ENCODE measurements at places on chromosomes 3 and 15. TPM values are rescaled to one million over a fixed set of nuclear protein-coding genes. Genes with fewer than 3 reads are reported as not detected.
A peak's percentile ranks its signal among the peaks of the same experiment; 100 is the strongest.

- no peak overlapping the region for H3K27ac ChIP-seq
- H3K27me3 ChIP-seq: no peaks in the 10 kb centered on the region
- H3K4me1 ChIP-seq: no peaks in the 10 kb centered on the region
Observed at GRCh38 chr3:172303181-172303580, 145.1 kb downstream of the GHSR start.

OR5K2 gene
- not detected for total RNA-seq

DNA sequence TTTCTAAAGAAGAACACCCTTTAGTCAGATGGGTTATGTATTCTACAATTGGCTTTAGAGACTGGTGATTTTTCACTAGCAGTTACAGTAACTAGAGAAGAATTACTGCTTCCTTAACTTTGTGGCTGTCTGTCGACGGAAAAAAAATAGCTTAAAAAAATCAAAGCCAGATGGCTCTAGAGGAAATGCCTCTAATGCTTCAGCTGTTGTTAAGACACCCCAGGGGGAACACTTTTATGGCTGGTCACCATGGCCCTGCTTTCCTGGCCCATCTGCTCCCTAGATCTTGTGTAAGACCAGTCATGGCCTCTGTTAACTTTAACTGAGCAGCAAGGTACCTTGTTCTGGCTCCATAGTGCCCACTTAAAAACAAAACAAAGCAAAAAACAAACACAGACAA is 198.6 kb upstream of the PLSCR5 start:
- no peaks in the 10 kb centered on the region for H3K4me1 ChIP-seq
- H3K27me3 ChIP-seq: no peaks in the 10 kb centered on the region
- no peak for DNase-seq
- H3K36me3 ChIP-seq: no peaks in the 10 kb centered on the region
- no peak overlapping the region for H3K4me3 ChIP-seq

SNX4 gene
- 27.0 TPM for total RNA-seq

NAALADL2 gene
- not detected for total RNA-seq

GRCh38 chr15:63434576-63435186 is 53.0 kb upstream of the CA12 start:
- H3K36me3 ChIP-seq: no peaks in the 10 kb centered on the region
- H3K4me1 ChIP-seq: no peaks in the 10 kb centered on the region
- no peak for DNase-seq

CCNDBP1 gene
- 116 TPM for total RNA-seq

CLEC3B gene
- total RNA-seq: not detected

DNA sequence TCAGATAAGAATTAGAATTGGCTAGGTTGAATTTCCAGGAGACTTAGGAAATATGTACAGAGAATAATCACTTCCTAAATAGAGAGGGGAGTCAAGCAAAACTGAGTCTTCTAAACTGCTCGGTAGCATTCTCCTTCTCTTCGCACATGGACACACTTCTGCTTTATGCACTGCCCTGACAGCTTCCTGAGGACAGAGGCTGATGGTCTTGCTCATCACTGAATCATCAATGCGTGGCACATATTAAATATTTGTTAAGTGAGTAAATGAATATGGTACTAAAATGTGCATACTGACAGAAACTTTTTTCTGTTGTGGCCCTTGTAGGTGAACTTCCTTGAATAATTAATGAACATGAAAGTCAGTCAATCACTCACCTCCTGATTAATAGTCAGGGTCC is 315.5 kb downstream of the FHIT start:
- no peak for DNase-seq
- H3K27ac ChIP-seq: no peak overlapping the region
- no peaks in the 10 kb centered on the region for H3K36me3 ChIP-seq
- H3K4me1 ChIP-seq: no peaks in the 10 kb centered on the region

GRCh38 chr3:186477876-186478275 is 66.3 kb downstream of the CRYGS start:
- no peak for DNase-seq
- no peaks in the 10 kb centered on the region for H3K27me3 ChIP-seq
- no peaks in the 10 kb centered on the region for H3K36me3 ChIP-seq
- H3K4me3 ChIP-seq: no peak overlapping the region
- no peaks in the 10 kb centered on the region for H3K4me1 ChIP-seq
- no peak overlapping the region for H3K27ac ChIP-seq

DNA sequence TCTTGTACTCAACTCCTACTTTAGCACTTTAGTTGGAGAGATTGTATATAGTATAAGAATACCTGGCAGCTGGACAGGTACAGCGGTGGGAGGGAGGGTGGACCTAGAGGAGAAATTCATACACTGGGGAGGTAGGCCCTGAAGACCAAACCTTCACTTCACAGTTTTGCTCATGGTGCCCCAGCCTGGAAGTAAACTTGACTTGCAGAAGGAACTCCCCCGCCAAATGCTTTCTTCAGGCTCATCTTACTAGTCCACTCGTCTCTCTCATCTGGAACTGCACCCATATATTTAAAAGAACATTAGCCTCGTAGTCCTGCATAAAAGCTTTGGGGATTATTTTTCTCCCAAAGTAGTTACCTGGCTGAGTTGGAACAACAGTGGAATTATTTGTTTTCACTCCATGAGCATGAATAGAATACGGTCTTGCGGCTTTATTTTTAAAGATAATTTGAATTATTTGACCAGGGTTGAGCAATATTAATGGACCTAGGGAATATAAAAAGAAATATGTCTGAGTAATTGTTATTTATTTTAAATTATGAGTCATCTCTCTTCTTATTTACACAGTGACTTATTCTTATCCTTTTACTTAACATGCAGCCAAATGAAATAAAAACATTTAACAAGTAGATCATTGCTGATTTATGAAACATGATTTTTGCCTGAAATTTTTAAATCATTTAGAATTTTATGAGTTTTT is 25.5 kb upstream of the CP start:
- H3K27me3 ChIP-seq: no peaks in the 10 kb centered on the region
- DNase-seq: no peak
- no peak overlapping the region for H3K4me3 ChIP-seq
- H3K36me3 ChIP-seq: no peaks in the 10 kb centered on the region

CYP1A2 gene
- not detected for total RNA-seq

GRCh38 chr3:122021811-122022401 is at the start of gene ILDR1:
Gene ILDR1 (minus strand): TSS chr3:122022247. CDS start chr3:122022077, 170 bp downstream.
- no peaks in the 10 kb centered on the region for H3K36me3 ChIP-seq
- H3K4me3 ChIP-seq: no peak within 1 kb of the TSS
- peak; percentile 70 for DNase-seq
- H3K27ac ChIP-seq: no peak within 1 kb of the TSS

ABHD14A gene
- total RNA-seq: 14.0 TPM

DNA sequence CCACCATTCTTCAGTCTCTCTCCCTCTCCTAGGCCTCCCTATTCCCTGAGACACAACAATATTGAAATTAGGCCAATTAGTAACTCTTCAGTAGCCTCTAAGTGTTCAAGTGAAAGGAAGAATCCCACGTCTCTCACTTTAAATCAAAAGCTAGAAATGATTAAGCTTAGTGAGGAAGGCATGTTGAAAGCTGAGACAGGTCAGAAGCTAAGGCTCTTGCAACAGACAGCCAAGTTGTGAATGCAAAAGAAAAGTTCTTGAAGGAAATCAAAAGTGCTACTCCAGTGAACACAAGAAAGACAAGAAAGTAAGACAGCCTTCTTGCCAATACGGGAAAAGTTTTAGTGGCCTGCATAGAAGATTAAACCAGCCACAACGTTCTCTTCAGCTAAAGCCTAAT is 41.3 kb downstream of the PPM1L start:
- peaks cover 9% of the 10 kb centered on the region for H3K4me1 ChIP-seq
- no peak overlapping the region for H3K27ac ChIP-seq
- DNase-seq: no peak
- no peaks in the 10 kb centered on the region for H3K27me3 ChIP-seq
- H3K4me3 ChIP-seq: no peak overlapping the region

GRCh38 chr15:90838544-90838943 is 29.8 kb upstream of the FURIN start:
- H3K4me1 ChIP-seq: peaks cover 46% of the 10 kb centered on the region
- H3K4me3 ChIP-seq: no peak overlapping the region
- H3K27me3 ChIP-seq: no peaks in the 10 kb centered on the region
- no peaks in the 10 kb centered on the region for H3K36me3 ChIP-seq
- no peak overlapping the region for H3K27ac ChIP-seq

GRCh38 chr3:101836652-101837598 is 12.4 kb upstream of the NFKBIZ start:
- H3K27ac ChIP-seq: peak overlapping the region; percentile 49
- H3K4me3 ChIP-seq: no peak overlapping the region
- H3K27me3 ChIP-seq: no peaks in the 10 kb centered on the region
- DNase-seq: peak; percentile 77

CLSTN2 gene
- not detected for total RNA-seq

PCOLCE2 gene
- total RNA-seq: not detected

SLCO2A1 gene
- not detected for total RNA-seq

GRCh38 chr3:124178531-124178930 is 186.6 kb upstream of the ROPN1 start:
- no peaks in the 10 kb centered on the region for H3K27me3 ChIP-seq
- no peaks in the 10 kb centered on the region for H3K36me3 ChIP-seq
- H3K4me3 ChIP-seq: no peak overlapping the region
- DNase-seq: no peak

DNA sequence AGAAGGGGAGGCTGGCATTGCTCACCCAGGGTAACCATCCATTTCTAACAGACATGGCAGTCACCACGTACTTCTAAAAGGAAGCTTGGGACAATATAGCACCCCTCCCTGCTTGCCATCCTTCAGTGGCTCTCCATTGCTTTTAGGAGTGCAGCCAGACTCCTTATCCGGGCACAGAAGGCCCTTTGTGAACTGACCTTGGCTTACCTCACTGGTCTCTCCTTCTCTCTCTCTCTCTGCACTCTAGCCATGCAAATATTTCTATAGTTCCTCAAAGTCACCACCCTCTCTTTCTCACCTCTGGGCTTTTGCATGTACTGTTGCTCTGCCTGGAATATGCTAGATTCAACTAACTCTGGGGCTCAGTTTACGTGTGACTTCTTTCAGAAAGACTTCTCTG is 301.1 kb downstream of the SHQ1 start:
- no peak overlapping the region for H3K27ac ChIP-seq
- no peaks in the 10 kb centered on the region for H3K36me3 ChIP-seq
- H3K27me3 ChIP-seq: no peaks in the 10 kb centered on the region
- no peak for DNase-seq

DNA sequence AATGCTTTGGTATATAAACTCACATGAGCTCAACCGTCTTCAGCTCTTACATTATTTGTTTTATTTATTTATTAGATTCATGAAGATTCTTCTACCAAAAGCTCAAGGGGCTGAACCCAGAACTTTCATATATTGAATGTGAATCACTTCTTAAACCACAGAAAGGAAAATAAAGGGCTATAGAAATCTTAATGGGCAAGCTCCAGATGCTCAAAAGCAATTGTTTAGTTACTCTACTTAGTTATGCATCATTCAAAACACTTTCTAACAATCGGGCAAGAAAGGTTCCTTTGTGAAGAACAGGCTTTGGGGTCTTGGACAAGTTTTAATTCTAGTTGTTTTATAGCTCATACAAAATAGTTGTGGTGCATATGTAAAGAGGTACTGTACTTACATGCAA is 380.2 kb downstream of the TIGIT start:
- no peaks in the 10 kb centered on the region for H3K27me3 ChIP-seq
- H3K27ac ChIP-seq: no peak overlapping the region
- no peaks in the 10 kb centered on the region for H3K4me1 ChIP-seq
- no peak overlapping the region for H3K4me3 ChIP-seq
- DNase-seq: no peak

FSIP1 gene
- total RNA-seq: 0.44 TPM

- H3K36me3 ChIP-seq: no peaks in the 10 kb centered on the region
- no peaks in the 10 kb centered on the region for H3K27me3 ChIP-seq
- peaks cover under 1% of the 10 kb centered on the region for H3K4me1 ChIP-seq
Observed at GRCh38 chr3:53078656-53079055, 32.8 kb upstream of the SFMBT1 start.

GRCh38 chr3:15246186-15246585 is 40.1 kb downstream of the CAPN7 start:
- DNase-seq: no peak
- peaks cover 14% of the 10 kb centered on the region for H3K36me3 ChIP-seq
- H3K4me1 ChIP-seq: no peaks in the 10 kb centered on the region

DNA sequence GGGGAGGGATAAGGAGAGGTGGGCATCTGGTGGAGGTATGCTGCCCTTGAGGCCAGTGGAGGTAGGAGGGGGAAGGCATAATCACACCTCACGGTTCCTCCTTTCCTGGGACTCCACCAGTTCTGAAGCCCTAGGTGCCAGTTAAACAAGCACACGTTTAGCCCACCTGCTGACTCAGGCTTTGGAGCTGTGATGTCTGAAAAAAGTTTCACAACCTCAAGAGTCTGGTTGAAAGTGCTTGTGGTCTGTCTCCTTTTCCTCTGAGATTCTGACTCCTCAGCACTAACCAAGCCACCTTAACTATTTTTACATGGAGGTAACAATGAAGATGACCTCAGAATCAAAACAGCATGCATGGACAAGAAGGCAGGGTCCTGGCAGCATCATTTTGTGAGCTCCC is 23.0 kb downstream of the HPS3 start:
- H3K4me1 ChIP-seq: peaks cover 24% of the 10 kb centered on the region
- no peak for DNase-seq
- no peaks in the 10 kb centered on the region for H3K27me3 ChIP-seq
- peak overlapping the region; percentile 37 for H3K27ac ChIP-seq

- H3K4me3 ChIP-seq: no peak overlapping the region
- H3K36me3 ChIP-seq: no peaks in the 10 kb centered on the region
- no peak overlapping the region for H3K27ac ChIP-seq
- H3K27me3 ChIP-seq: no peaks in the 10 kb centered on the region
- no peak for DNase-seq
Observed at GRCh38 chr3:142077155-142077858, 72.0 kb downstream of the TFDP2 start.

- H3K27ac ChIP-seq: no peak overlapping the region
- H3K36me3 ChIP-seq: no peaks in the 10 kb centered on the region
- no peaks in the 10 kb centered on the region for H3K27me3 ChIP-seq
- no peak overlapping the region for H3K4me3 ChIP-seq
- no peaks in the 10 kb centered on the region for H3K4me1 ChIP-seq
- DNase-seq: no peak
Observed at GRCh38 chr15:80476036-80476435, 71.9 kb downstream of the ARNT2 start.

DNA sequence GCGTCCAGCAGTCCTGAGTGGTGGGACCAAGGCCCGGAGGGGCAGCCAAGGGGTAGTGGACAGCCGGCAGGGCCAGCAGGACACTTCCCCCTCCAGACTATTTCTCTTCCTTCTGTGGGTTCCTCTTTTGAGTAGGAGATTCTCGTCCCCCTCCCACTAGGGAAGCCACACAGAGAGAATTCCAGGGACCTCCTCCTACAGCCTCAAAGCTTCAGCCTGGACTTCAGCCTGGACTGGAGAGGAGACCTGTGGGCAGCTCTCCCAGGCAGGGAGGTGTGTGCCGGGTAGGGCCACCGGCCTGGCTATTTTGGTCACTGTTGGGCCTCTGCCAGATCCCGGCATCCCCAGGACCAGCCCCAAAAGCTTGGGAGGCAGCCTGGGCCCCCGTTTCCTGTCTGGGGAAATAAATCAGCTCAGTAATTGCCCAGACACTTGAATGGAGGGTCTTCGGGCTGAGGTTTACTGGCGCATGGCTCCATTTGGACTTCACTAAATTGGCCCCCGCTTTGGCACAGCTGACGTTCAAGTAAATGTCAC is 1.3 kb downstream of the SLC6A6 start:
- peaks cover 8% of the 10 kb centered on the region for H3K36me3 ChIP-seq
- no peak for DNase-seq
- H3K27ac ChIP-seq: no peak overlapping the region
- peak overlapping the region; percentile 85 for H3K4me3 ChIP-seq
- H3K27me3 ChIP-seq: no peaks in the 10 kb centered on the region

- H3K27me3 ChIP-seq: no peaks in the 10 kb centered on the region
- H3K36me3 ChIP-seq: no peaks in the 10 kb centered on the region
- no peak overlapping the region for H3K27ac ChIP-seq
- no peak for DNase-seq
- H3K4me1 ChIP-seq: no peaks in the 10 kb centered on the region
- no peak overlapping the region for H3K4me3 ChIP-seq
Observed at GRCh38 chr3:123834631-123835030, 49.5 kb downstream of the MYLK start.
